ENCODE measurements at places on chromosomes 7 and 10.

DNA sequence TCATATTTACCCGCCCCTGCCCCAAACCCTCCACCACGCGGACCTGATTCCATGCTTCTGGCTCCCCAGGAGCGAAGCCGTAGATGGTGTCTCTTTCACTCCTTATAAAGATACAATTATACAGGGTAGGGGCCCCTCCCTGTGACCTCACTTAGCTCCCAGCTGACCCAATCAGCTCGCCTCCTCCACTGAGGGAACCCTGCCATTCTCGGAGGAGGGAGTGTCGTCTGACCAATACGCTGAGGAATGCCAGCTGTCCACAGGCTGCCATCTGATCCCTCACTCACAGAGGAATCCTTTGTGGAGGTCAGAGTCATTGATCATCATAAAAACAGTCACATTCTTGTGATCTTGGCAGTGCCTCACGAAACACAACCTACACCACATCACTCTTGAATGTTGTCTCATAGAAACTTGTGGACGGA, 67.5 kb upstream of the INSIG1 start:
- no peak for DNase-seq

- DNase-seq: no peak
Observed at GRCh38 chr10:79235765-79236432, 111.4 kb upstream of the PPIF start.

DNA sequence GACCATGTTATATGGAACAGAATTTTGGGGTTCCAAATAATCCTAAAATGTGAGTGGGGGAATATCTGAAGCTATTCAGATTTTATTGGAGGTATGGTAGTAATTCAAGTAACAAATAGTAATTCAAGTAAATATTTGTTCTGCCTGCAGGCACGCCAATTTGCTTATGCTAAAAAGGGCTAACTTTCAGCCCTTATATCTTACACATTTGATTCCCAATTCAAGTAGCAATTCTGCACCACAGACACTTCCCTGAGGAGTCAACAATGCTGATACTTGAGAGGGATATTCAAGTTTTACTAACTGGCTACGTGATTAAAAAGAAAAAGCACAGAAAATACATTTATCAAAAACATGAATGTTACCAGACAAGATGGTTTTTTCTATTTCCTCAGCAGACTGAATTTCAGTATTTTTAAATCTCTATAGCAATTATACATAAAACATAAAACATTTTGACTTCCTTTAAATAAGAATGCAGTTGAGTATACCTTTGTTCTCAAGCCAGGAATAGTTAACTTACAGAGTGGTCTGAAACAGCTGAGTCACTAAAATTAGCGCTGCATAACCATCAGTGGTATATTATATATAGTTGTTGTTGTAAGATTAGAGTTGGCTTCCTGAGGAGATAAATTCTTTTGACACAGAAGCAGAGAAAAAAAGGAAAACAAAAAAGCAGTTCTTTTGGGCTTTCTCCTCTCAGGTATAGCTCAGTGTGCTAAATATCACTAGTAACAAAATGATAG, 33.9 kb downstream of the MTPN start:
- DNase-seq: no peak

DNA sequence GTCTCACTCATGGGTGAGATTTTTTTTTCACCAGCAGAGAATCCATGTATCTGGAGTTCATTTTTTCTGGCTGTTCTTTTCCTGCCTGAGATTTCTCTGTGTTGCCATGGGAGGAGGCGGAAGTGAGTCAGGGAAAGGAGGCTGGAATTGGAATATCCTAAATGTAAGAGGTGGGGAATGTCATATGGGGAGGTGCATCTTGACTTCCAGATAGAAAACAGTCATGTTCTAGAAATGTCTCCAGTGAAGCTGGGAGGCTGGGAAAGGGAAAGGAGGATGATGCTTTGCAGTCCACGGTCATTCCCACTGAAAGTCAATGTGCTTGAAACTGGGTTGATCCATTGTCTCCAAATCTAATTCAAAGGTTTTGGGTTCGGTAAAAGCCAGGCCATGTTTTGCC, 39.7 kb upstream of the HPS1 start:
- DNase-seq: no peak

DNA sequence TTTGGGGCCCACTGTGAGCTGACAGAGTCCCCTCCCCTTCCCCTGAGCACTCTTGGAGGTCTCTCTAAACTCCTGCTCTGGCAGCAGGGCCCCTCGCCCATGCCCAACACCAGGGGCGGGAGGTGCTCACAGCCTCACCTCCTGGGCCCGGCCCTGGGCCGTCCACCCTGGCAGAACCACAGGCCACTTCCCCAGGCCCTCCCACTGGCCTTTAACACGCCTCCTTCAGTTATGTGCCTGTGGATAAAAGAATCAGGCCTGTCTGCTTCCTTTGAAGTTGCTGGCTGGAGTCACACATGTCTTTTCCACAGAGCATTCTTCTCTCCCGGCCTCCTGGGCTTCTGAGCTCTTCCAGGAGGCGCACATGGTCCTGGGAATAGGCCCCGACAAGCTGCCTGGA, 10.2 kb downstream of the MYL10 start:
- no peak for DNase-seq

DNA sequence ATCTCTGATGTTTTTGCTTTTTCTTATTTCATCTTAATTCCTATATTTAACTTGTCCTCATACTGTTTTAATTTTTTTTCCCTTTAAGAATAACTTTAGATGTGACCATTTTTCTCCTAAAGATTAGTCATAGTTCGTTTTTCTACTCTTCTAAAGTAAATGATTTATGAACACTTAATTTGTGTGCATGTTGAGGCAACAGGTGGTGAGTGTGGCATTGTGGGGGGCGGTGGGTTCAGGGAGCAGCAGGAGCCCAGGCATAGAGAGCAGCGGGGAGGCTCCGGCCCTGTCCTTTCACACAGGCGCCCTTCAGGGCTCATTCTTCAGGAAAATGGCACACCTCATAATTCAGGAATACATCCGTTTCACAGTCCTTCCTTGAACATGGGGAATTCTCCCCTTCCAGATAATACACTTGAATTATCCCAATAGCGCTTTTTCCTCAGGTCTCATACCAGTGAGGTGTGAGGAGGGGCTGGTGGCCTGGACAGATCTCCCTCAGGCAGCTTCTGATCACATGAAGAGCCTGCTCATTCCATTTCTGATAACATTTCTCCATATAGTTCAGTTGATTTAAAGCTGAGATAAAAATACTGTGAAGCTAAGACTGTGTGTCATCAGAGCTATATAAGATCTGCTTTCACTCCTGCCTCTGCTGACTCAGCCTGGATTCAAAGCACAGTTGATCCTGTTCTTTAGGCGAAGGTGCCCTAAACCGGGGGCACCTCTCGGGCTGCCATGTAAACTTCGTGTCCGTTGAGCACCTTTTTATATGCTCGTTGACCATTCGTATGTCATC, 40.2 kb downstream of the CUL1 start:
- no peak for DNase-seq

DNA sequence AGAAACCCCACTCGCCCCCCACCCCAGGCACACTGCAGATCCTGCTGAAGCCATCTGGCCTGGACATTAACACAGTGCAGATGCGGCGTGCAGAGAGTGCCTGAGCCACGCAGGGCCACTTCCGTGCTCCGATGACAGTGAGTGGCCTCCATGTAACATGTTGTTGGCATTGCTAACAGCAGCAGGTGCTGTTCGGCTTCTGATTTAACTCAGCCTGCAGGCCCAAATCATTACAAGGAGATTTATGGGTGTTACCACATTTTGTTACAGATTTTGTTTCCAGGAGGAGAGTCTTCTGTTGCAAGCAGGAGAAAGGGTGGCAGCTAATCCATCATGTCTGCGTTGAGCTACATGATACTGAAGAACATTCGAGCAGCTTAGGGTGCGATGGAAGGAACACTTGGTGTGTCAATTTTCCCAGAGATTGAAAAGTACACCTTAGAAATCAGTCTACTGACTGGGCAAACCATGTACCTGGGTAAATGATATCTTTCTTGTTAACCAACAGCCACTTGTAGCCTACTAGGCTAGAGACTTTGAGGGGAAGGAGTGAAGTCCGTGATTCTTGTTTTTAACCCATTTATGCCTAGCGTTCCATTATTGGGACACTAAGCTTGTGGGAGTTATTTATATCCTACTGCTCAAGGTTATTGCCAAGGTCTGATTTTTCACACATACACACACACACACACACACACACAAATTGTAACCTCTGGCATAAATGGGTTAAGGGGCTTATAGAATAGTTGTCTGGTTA, 90.0 kb downstream of the JCAD start:
- no peak for DNase-seq

DNA sequence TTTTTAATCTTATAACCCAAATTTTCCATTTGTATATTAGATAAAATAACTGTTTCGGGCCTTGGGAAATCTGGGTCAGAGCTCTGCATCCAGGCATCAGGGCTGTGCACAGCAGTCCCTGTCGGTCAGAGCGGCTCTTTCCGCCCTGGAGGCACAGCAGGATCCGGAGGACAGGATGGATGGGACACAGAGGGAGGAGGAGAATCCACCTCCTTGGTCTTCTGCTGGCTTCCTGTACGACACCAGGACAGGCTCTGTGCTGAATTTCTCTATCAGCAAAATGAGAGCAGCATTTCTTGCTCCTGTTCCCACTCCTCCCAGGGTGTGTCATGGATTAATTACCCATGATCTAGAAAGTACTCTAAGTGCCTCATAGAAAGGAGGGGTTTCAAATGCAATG, 254.9 kb downstream of the SKAP2 start:
- no peak for DNase-seq

DNA sequence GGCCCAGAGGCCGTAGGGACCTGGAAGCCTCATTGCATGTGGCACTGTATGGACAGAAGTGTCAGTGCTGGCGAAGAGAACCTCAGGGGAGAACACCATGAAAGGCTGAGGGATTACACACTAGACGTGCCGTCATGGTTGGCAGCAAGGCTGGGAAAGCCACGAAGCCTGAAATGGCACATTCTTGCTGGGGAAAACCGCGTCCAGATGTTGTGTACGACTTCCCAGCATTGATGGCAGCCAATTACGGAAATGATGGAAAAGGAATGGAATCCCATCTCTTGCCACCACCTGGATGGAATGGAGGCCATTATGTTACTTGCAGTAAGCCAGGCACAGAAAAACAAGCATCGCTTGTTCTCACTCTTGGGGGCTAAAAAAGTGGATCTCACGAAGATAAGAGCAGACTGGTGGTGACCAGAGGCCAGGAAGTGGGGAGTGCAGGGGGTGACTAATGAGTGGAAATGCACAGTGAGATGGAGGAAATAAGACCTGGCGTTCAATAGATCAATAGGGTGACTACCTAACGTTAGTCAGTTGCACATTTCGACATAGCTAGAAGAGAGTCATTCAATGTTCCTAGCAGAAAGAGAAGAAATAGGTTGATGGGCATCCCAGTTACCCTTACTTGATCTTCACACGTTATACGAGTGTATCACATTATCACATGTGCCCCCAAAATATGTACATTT, 14.6 kb upstream of the PWWP2B start:
- peak; percentile 9 for DNase-seq

DNA sequence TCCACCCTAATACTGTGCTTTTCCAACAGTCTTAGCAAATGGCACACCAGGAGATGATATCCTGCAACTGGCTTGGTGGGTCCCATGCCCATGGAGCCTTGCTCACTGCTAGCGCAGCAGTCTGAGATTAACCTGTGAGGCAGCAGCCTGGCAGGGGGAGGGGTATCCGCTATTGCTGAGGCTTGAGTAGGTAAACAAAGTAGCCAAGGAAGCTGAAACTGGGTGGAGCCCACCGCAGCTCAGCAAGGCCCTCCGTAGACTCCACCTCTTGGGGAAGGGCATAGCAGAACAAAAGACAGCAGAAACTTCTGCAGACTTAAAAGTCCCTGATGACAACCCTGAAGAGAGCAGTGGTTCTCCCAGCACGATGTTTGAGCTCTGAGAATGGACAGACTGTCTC, 399.0 kb downstream of the CCSER2 start:
- DNase-seq: no peak

All from activated CD8-positive, alpha-beta memory T cell treated with anti-CD3 and anti-CD28 coated beads, Interleukin-2, amount 50 U/mL, for 4 hours (primary cell).